Erythroblast (primary cell): ENCODE measurements at places on chromosomes 2 and 18.

DNA sequence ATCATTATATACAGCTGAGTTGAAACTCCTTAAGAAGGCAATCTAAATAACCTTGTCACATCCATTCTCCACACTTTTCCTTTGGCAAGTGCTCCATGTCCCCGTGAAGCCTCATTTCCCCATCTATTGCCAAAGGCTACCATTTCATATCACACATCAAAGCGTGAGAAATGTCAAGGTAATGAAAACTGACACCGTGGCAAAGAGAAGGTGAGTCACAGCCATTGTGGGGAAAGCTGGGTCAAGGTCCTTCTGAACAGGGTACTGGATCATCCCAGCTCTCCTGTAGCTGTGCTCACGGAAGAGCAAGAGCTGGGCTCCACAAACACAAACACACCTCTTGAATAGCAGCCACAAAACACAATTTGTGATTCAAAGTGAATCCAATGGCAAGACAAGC is 58.2 kb upstream of the REG3G start:
- no peak for DNase-seq

GRCh38 chr2:25301453-25302352 is 40.0 kb downstream of the DNMT3A start:
- no peak for DNase-seq

GRCh38 chr18:58670404-58671110 is 708 bp upstream of the MALT1 start:
- no peak for DNase-seq

DNA sequence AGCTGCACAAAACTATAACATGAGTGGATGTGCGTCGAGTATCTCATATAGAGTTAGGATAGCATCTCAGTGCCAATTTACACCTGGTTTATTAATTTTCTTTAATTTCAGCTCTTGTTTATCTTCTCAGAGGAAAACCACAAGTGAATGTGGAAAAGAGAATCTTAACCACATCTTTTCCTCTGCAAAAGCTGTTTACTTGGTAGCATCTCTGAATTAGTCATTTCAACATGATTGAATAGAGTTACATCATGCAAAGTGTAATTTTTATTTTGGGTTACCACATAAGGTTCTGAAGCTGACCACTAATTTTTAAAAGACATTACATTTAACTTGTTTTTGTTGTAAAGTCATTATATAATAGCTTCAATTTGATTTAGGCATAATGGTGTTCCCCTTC is 83.8 kb upstream of the FAM237A start:
- DNase-seq = no peak

GRCh38 chr2:218009765-218010139 is 7.0 kb upstream of the TNS1 start:
- no peak for DNase-seq

DNA sequence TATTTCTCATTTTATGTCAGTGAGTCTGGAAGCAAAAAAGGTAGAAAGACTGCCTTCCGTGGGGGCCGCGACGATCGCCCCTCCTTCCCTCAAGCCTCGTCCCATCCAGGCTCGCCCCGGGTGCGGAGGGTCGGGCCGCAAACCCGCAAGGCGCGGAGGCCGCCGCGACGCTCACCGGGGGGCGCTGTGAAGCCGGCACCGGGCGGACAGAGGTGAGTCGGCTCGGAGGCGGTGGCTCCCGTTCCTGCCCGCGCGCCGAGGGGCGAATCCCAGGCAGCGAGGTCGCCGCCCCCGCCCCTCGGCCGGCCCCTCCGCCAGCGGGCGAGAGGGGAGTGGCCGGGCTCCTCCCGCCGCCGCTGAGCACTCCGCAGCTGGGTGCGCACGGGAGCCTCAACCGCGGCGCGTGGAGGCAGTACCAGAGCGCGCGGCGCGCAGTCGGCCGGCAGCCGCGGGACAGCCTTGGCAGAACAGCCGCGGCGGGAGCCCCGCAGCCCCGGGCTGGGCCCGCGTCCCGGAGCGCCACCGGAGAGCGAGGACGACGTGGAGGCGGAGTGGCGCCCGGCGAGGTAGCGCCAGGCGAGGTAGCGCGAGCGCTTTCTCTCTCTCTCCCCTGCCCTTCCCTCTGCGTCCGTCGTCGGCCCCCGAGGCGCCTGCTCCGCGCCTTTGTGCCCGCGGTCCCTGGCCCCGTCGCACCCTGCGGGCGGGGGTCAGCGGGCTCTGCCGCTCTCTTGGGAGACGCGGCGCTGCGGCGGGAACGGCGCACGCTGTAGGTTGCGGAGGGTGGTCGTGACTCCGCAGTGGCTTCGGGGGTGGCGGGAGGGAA is at the start of gene MYO1B:
MYO1B (plus strand) TSS at position 359 of the 823 bp plus-strand sequence. CDS start 31,492 bp downstream, outside the sequence.
- DNase-seq = peak; percentile 22

DNA sequence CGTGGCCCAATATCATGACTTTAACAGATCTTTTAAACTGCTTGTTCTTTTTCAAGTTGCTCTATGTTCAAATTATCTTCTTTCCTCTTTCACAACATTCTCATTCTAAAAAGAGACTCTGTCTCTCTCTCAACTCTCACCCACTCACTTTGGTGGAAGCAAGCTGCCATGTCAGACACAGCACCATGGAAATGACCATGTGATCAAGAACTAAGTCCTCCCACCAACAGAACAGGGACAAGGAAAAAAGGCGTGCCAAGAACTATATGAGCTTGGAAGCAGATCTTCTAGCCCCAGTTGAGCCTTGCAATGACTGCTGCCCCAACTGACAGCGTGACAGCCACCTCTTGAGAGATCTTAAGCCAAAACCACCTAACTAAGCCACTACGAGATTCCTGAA is 23.9 kb downstream of the BAZ2B start:
- no peak for DNase-seq

DNA sequence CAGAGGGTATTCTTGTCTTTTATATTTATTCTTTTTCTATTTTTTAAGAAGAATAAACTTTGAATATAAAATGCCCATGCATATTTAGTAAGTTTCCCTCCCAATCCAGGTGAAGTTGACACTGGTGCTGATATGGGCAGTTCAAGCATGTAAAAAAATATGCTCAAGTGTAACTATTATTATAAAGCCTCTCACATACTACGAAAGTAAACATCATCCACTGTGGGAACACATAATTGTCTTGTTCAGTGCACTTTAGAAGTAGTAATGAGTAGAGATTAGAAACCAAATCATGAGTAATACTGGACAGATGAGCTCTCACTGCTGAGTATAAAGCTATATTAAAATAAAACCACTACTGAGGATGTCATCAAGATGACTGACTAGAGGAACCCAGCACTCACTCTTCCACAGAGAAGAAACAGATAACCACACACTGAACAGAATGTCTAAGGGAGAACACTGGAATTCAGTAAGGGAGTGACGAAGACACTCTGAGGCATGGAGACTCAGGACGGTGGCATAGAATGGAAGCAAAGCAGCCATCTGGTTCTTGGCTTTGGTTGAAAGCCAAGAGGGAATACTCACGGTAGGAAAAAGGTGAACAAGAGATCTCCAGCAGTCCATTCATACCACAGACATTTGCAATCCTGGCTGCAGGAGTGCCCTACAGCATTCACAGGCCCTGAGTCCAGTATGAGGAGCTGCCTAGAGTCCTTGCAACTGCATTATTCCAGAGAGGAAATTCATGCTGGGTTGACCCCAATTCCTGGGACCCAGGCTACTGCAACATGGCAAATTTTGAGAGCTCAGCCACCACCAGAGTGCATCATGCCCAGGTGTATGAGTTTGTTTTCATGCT is 9.5 kb upstream of the FAM110C start:
- DNase-seq = no peak

- no peak for DNase-seq
Measured at GRCh38 chr2:61670591-61671501, 132.7 kb upstream of the XPO1 start.
